ENCODE measurements at places on chromosomes 16 and 17.

GRCh38 chr16:2026461-2027023, at the start of gene NHERF2:
Gene NHERF2, plus strand, starts transcription at chr16:2026902. Its CDS starts 104 bp downstream, at chr16:2027006.
- DNase-seq = no peak

DNA sequence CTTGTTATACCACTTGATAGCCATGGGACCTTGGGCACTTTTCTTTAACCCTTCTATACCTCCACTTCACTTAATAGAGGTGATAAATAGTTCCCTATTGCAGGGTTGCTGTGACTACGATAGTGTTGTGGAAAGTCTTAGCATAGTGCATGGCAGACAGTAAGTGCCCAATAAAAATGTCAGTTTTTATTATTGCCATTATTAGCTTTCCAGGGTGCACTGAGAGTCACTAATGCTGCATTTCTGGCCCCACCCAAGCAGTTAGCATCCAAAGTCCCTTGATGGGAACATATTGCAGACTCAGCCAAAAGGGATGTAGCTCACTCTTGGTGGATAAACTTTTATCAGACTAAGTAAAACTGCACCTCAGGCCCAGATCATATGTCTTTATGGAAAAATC, 41.5 kb upstream of the TEKT3 start:
- no peak for DNase-seq

GRCh38 chr17:75346906-75347305, 57.7 kb upstream of the SLC25A19 start:
- DNase-seq = no peak

DNA sequence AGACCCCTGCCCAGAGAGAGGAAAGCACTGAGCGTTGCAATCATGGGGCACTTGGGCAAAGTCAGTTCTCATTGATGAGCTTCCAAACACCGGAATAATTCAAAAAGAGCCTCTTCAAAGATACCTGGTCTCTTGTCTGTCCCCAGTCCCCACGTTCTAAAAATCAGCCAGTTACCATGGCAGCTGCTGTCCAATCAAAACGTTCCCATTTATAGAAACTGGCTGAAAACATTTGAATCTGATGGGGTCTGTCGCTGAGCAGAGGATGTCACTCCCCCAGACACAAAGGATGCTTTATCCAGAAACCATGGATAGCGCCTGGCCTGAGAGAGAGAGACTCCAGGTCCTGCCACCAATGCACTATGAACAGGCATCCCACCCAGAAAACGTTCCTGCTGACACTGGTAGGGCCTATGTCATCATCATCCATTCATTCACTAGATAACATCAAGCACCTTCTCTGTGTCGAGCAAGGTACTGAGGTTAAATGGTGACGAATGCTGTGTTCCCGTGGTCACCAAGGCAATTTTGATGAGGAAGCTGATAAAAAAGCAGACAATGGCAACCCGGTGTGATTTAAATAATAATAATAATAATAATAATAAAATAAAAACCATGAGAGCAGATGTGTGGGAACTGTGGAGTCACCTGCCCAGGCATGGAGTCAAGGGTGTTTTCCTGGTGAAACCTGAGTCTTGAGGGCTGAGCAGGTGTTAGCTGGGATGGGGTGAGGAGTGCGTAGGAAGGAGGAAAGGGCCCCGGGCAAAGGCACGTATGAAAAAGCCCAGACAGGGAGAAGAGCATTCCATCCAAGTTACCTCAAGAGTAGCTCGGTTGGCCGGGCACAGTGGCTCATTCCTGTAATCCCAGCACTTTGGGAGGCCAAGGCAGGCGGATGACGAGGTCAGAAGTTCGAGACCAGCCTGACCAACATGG, 19.0 kb upstream of the CALB2 start:
- no peak for DNase-seq

DNA sequence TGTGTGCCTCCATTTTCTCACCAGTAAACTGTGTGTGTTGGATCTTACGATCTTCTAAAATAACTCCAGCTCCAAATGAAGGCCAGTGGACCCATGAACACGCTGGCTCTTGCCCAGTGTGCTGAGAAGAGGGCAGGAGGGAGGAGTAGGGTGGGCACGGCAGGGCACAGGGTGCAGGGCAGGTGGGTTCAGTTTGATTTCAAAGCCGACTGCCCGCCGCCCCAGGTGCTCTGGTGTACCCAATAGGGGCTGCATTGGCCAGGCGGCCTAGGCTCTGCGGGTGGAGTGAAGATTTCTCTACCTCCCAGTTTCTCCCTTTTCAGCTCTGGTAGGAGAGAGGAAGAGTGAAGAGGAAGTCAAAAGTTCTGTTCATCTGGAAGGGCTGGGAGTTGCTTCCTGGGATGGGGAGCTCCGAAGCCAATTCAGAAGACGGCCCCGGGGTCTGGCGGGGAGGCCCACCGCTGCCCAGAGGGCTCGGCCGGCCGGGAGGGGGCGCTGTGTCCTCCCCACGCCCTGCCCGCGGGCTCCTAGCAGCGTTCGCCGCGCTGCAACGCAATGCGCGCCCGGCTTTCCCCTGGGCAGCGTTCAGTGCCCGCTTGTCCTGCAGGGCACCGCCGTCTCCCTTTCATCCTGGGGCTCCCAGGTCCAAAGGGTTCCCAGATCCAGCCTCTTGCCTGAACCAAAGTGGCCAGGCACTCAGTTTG, 1.1 kb upstream of the CRHR1 start:
- DNase-seq = peak; percentile 69
